ENCODE measurements at places on chromosomes 1 and 21.

GRCh38 chr1:40095806-40096205 lies 1.2 kb downstream of the PPT1 start:
- no peak for DNase-seq

- no peak for DNase-seq
Observed at GRCh38 chr1:173266841-173267240, 59.7 kb upstream of the TNFSF4 start.

GRCh38 chr1:67367370-67368045 lies 59.8 kb downstream of the IL12RB2 start:
- DNase-seq: no peak

GRCh38 chr21:25624511-25624910 lies 14.5 kb upstream of the JAM2 start:
- no peak for DNase-seq

GRCh38 chr1:113190078-113190477 lies 117.1 kb downstream of the LRIG2 start:
- no peak for DNase-seq

- no peak for DNase-seq
Observed at GRCh38 chr1:109249654-109250401, 489 bp downstream of the CELSR2 start.

DNA sequence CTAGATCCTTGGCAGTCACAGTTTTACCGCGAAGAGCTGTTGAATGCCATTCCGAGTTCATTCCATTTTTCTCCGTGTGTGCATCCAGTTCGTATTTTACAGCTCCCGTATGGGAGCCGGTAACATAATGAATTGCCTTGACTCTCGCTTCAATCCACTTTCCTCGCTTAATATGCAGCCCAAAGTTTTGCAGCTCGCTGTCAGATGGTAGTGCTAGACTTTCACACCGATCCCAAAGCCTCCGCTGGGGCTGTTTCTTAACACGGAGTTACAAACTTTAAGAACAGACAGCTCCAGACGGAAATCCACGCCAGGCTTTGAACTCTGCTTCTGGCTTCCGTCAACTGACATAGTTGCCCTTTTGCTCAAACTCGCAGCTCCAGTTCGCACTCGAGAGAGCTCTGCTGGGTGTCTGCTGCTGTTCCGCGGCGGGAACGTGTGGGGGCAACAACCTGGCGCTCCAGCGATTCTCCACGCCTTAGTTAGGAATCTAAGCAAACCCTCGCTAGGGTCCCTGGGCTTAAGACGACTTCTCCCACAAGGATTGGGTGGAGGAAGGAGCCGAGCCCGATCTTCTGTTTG lies 3.5 kb upstream of the ARID1A start:
- DNase-seq: peak; percentile 64

- DNase-seq: no peak
Observed at GRCh38 chr1:110452330-110452729, 1.4 kb downstream of the PROK1 start.

DNA sequence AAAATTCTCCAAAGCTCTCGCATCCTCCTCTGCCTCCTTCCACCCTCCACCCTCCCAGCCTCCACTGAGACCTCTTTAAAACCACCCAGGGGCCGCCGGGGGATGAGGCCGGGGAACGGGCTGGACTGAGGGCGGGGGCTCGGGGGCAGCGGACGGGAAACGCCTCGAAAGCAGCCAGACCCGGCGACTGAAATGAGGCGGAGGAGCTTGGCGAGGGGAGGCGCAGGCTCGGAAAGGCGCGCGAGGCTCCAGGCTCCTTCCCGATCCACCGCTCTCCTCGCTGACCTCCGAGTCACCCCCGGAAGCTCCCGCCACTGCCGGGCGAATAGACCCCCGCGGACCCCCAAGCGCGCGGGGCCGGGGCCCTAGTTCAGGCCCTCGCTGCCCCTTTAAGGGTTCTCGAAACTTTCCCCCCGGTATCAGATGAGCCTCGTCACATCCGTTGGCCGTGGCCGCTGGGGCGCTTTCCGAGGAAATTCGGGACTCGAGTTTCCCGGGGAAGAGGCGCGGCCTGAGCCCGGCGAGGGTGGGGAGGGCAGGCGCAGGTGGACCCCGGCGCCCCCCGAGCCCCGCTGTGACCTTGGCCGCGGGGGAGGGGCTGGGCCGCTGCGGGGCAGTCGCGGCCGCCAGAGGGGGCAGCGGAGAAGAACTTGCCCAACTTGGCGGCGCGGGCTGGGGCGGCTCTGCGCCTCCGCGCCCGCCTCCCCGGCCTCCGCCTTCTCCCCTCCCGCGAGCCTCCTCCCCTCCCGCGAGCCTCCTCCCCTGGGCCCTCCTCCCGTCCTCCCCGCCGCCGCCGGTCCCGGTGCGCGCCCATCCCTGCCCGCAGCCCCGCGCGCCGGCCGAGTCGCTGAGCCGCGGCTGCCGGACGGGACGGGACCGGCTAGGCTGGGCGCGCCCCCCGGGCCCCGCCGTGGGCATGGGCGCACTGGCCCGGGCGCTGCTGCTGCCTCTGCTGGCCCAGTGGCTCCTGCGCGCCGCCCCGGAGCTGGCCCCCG lies at the start of gene BACE2:
BACE2 (plus strand) TSS at position 813 of the 995 bp plus-strand sequence; CDS start at position 917, 104 bp downstream.
- DNase-seq: no peak
